ENCODE measurements at places on chromosomes 7 and 10. TPM values are rescaled to one million over a fixed set of nuclear protein-coding genes. Genes with fewer than 3 reads are reported as not detected.

DNA sequence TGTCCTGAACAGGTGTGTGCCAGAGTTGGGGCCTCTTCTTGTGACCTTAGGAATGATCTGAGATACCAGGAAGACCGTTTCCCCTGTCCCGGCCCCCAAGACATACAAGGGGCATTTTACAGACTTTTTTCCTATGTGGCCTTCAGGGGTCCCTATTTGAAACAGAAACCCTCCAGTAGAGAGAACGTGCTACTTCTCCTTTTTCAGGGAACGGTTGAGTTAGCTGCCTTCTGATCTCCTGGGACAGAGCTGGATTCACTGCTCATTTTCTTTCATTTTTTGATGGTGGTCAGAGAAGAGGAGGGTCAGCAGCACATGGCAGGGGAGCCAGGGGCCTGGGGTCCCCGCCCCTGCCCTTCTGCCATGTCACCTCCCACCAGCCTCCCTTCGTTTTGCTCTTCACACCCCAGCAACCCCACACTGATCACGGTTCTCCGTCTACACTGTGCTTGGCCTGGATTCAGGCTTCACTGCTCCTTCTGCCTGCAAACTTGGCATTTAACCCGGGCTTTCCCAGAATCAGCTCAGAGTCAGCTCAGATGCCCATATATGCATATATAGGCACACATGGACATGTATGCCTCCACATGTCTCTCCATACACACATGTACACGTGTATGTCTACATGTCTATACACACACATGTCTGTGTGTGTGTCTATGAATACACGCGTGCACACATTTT, 138.1 kb upstream of the BTBD16 start:
- no peaks in the 10 kb centered on the region for H3K36me3 ChIP-seq
- H3K27me3 ChIP-seq: no peaks in the 10 kb centered on the region
- no peaks in the 10 kb centered on the region for H3K4me1 ChIP-seq
- DNase-seq: no peak
- no peak overlapping the region for H3K27ac ChIP-seq
- no peak overlapping the region for H3K4me3 ChIP-seq

DNA sequence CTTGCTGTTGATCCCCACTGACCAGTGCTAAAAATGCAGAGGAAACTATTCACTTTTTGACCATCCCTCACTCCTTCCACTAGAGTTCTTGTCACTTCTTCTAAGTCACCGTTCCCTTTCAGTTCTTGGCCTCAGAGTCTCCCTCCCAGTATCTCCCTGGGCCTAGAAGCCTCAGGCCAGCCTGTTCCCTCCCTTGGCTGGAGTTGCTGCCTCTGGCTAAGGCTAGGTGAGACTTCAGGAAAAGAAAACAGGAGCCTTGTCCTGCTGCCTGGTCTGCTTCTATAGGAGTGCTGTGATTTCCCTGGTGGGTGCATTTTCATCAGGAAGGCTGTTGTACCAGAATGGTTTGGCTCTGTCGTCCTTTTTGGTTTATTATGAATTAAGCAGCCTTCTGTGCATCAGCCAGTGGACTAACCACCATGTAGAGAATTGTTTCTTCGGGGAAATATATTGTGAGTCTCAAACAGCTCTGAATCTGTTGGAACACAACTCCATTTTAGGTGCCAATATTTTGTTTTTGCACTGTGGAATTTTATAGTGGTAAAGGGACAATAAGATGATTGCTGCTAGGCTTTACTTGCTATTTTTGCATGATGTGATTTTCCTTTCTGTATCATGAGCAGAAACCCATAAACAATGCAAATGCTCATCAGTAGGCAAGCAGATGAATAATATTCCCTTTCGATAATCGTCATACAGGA, 233.4 kb upstream of the FZD1 start:
- H3K4me3 ChIP-seq: no peak overlapping the region
- no peaks in the 10 kb centered on the region for H3K36me3 ChIP-seq
- no peak for DNase-seq
- no peaks in the 10 kb centered on the region for H3K27me3 ChIP-seq
- H3K27ac ChIP-seq: no peak overlapping the region

DNA sequence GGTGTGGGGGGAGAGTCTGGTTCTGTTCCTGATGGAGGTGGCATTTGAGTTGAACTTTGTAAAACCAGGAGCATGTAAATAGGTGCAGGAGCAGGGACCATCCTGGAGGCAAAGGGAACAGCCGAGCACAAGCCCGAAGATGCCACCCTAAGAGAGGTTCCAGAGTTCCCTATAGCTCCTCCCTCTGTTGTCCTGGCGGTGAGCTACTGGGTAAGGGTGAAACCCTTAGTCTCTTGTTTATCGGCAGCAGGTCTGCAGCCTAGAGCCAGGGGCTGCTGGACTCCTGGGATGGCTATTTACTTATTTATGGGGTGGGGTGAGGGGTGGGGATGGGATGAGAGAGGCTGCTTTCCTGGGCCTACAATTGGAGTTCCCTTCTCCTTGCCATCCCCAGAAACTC, 6.5 kb upstream of the LBX1 start:
- no peak overlapping the region for H3K4me3 ChIP-seq
- peaks cover 42% of the 10 kb centered on the region for H3K27me3 ChIP-seq
- H3K27ac ChIP-seq: no peak overlapping the region

DNA sequence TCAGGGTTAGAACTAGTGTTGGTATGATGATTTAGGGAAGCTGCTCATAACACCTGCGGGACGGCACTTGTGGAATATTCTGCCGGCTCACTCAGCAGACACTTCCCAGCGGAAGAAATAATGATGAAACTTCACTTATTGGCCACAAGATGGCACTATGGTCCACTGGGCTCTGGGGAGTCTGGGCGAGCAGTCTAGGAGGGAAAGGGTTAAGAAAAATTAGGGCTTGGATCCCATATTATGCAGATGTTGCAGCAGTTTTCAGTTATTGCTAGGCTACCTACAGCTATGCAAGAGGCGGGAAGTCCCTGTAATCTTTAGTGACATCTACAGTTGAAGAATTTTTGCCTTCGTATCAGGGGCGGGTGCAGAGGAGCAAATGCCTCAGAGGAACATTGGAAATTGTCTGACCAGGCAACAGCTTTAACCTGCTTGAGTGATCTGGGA, 238.7 kb upstream of the PRSS58 start:
- DNase-seq: no peak
- H3K4me3 ChIP-seq: no peak overlapping the region
- H3K36me3 ChIP-seq: no peaks in the 10 kb centered on the region
- H3K27ac ChIP-seq: no peak overlapping the region
- no peaks in the 10 kb centered on the region for H3K27me3 ChIP-seq

GRCh38 chr7:151565541-151565940, 45.8 kb upstream of the RHEB start:
- H3K27ac ChIP-seq: no peak overlapping the region
- no peak overlapping the region for H3K4me3 ChIP-seq
- no peaks in the 10 kb centered on the region for H3K27me3 ChIP-seq
- DNase-seq: no peak
- no peaks in the 10 kb centered on the region for H3K4me1 ChIP-seq

Gene PLA2G12B
- not detected for total RNA-seq

Gene TTYH3
- total RNA-seq: 70.5 TPM

Gene ATP6V0A4
- total RNA-seq: not detected

Gene DNTT
- total RNA-seq: not detected
